ENCODE measurements at places on chromosomes 2 and 18.

DNA sequence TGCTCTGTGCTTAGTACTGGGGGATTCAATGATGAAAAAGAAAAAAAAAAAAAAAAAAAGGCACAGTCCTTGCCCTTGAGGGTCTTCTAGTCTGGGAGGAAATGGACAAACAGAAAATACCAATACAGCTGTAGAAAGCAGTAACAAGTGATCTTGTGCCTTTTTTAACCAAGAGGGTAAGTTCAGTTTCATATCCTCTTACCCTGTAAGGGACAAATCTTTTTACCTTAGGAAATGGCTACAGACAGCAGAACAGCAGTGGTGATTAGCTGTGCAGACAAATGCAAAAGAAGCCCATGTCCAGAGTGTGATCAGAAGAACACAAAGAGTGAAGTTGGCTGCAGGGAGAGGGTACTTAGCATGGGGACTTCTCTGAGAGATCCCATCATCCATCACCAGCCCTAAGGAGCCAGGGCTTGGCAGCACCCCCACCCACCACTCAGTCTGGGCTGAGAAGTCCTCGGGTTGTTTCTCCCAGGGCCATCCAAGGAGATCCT lies 102.9 kb downstream of the ALPK2 start:
- no peak for DNase-seq

GRCh38 chr2:101173707-101174295 lies 22.6 kb upstream of the TBC1D8 start:
- no peak for DNase-seq

GRCh38 chr18:68779169-68779568 lies 18.7 kb upstream of the CCDC102B start:
- no peak for DNase-seq

DNA sequence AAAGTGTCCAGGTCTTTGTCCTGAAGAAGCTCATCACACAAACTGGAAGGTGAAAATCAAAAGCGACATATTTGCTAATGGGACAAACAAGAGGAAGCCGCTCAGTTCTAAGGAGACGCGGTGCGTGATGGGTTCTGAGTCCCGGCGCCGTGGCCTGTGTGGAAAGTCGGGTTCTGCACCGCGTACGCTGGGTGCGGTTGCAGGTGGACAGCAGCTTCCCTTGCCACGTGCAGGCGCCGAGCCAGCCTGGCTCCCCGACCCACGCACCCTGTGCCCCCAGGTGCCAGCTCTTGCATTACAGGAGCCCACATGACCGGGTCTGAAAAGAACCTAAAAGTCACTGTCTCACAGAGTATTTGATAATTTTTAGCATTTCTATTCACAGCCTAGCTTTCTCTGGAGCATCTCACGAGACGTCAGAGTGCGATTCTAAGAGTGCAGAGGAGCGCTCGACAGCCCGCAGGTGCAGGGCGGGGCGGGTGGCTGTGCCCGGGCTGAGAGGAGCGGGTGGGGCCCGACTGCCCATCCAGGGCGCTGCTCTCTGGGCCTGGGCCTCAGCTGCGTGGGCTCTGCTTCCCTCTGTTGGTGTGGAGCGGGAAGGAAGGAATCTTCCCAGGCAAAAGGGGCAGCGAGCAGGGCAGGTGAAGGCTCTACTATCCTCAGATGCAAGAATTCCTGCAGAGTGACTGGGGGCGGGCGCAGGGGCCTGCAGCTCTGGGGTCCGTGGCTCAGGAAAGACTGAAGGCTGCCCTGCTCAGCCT lies 39.4 kb downstream of the MYT1L start:
- DNase-seq: no peak
